Spinal cord (tissue), 10 donors: ENCODE measurements at places on chromosomes 12 and 14.

DNA sequence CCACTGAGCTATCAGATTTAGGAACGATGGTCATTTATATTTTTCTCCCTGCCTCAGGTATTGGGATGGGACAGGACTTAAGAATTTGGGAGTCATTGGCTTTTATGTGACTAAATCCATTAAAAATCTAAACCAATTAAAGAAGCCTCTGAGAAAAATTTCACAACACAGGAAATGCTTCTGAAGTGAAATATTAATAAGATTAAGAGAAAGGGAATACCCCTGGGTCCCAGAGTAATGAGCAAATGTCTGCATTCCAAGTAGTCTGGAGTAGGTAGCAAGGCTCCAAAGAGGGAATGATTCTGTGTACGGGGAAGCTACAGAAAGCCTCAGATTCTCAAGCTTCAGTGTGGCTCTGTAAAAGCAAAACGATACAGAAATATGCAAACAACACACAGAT, 707 bp upstream of the MED6 start:
- DNase-seq: peak; percentile 6

DNA sequence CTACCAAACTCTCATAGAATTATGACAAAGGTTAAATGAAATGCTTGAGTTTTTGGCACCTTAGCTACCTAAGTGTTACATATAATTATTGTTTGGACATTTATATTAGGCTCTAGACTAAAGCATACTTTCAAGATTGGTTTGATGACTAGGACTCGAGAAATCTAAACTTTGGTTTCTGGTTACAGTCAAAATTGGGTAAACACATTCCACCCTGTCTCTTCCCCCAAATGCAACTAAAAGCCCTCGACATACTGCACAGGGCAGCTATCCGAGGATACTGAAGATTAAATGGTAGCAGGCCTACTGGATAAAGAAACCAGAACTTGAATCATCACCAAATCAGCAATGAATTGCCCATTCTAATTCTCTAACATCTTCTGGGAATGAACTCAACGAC, 369.1 kb downstream of the PRKD1 start:
- DNase-seq: no peak

- no peak for DNase-seq
Observed at GRCh38 chr12:10392394-10392930, 2.6 kb upstream of the KLRK1 start.

DNA sequence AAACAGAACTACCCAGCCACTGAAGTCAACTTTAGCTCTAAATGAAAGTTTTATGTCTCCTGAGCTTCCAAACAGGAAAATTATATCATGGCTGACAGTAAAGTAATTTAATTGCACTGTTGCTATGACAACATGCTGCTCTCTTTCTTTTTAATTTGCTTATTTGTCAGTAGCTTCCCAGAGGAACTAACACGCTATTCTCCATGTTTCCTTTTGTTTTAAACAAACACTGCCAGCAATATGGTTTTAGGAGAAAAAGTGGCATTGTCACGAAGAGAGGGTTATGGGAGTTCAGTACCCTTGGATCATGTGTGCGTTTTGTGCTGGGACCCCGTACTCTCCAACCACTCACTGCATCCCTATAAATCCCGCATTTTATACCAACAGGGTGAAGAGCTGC, 1.9 kb downstream of the FOXN3 start:
- no peak for DNase-seq

- DNase-seq: peak; percentile 78
Observed at GRCh38 chr14:65095633-65096205, 6.6 kb downstream of the MAX start.

DNA sequence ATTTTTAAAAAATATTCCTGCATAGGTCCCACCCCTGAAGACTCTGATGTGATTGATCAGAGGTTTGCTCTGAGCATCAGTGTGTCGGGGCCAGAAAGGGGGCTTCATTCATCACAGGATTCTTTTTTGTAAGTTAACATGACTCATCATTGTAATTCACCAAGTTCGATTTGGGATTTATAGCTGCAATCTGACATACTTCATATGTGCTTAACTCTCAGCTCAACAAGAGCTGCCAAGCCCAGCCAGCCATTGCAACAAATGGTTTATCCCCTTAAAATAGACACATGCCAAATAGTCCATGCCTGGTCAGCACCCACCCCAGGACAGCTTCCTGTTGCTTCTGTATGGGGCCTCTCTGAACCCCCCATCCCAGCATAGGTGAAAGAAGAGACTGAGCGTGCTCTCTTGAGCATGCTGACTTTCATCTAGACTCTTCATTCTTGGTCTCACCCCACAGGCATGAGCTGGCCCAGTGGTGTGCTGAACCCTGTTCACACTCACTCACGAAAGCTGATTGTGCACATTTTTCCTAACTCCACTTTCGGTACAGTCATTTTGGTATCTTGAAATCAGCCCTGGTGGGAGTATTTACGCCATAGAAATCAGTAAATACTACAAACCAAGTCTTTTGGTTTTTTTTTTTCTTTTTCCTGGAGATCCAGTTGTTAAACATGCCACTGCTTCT, 101.4 kb downstream of the STAB2 start:
- no peak for DNase-seq

DNA sequence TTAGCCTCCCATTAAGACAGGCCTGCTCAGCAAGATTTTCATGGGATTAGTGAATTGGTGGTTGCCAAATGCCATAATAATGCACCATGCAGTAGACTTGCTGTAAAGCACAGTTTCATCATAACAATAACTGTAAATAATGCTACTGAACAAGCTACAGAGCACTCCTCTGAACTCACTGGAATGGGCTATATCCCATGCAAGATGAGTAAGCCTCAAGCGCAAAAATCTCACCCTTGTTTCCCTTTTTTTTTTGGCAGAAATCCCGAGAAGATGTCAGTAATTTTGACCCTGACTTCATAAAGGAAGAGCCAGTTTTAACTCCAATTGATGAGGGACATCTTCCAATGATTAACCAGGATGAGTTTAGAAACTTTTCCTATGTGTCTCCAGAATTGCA, 145.9 kb upstream of the HIF1A start:
- DNase-seq: no peak
